Activated effector memory CD4-positive, alpha-beta T cell treated with Interleukin-2 at 50 U/mL for 16 hours (primary cell): ENCODE measurements at places on chromosomes 1 and 21.

DNA sequence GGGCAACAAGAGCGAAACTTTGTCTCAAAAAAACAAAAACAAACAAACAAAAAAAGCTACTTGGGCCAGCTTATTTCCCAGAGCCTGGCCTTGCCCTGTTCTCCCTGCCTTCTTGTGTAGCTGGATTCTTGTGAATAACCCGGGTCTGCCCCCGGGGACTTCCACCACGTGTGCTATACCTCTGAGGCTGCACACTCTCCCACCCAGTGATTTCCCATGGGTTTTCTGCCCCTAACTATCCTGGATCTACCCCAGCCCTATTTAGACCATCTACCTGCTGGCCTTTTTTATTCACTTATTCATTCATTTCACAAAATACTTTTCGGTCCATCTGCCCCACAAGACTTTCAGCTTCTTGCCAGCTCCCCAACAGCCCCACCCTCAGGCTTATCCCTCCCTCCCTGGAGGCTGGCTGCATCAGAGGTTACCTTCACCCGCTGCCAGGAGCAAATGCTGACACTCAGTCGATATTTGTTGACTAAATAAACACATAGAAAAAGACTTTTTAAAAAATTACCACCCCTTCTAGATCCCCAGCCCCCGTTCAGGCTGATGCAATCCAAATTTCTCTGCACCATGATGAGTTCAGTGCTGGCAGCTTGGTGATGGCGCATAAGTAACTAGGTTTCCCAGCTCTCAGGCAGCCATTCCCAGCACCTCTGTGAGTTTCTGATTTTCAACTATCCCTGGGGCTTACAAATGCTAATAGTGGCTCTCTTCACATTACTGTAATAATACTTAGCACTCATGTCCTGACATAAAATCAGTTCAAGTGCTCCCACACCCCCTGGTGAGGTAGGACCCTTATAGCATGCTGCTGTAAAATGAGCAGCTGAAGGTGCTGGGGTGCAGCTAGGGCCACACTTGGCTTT, 30.7 kb upstream of the TARBP1 start:
- DNase-seq, result no peak

DNA sequence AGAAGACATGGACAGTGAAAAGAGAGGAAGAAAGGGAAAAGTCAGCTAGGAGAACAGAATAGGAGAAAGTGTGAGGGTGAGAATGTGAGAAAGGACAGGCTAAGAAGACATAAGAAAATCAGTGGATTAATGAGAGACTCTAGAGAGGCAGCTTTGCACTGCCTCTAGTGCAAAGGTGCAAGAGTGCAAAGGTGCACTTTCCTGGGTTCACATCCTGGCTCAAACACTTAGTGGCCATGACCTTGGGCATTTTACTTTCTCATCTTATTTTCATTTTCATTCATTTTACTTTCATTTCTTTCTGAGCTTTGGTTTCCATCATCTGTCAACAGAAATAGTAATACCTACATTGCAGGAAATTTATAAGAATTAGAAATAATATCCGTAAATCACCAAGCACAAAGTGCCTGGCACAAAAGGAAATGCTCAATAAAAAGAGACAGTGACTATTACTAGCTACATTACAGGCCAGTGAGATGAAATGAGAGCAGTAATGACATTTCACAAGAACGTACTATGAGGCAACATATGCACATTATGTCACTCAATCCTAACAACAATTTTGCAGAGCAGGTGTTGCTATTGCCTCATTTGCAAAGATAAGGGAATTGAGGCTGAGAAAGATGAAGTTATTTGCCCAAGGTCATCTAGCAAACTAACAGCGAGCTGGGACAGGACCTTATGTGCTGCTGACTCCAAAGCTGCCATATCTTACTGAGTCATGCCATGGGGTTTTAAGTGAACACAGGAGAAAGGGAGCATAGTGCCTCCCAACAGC, 107.0 kb upstream of the TLR5 start:
- DNase-seq, result no peak

DNA sequence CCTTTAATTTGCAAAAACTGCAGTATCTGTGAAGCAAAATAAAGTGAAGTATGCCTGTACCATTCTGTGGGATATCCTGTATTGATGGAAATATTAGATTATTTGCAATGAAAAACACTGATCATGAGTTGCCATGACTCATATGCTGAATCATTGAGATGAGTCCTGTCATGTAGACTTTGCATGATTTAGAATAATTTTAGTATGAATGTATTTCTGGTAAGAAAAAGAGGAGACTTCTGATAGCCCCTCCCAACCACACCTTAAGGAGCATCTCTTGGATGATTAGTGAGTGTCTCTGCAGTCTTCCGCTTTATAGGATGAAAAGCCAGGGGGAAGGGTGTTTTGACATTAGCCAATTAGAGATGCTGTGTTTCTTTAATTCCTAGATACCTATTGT, 55.2 kb upstream of the PTGS2 start:
- no peak for DNase-seq

DNA sequence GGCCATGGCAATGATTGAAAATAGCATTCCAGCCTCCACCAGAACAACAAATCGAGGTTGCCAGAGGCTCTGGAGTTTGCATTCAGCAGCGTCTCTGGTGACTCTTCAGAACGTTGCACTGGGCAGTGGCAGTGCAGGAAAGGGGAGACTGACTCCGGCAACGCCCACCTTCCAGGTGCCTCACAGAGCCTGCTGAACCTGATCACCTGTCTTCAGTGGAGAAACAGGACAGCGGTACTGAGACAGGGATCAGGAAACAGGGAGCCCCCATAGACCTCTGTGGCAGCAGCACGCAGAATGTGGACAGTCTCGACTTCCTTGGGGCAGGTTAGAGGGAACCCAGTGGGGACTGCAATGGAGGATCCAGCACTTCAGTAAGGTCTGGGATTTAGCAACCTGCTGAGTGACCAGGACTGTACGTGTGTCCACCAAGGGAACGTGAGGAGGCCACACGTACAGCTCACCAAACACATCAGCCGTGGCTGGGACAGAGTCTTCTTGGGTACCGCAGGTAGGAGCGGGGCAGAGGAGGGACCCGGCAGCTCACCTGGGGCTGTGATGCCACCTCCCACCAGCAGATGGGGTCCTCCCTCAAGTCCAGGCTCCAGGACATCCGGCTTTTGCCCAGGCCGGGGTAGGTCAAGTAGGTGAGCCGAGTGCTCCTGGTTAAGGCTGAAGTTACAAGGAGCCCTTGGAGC, 128.6 kb downstream of the PRDM2 start:
- no peak for DNase-seq

DNA sequence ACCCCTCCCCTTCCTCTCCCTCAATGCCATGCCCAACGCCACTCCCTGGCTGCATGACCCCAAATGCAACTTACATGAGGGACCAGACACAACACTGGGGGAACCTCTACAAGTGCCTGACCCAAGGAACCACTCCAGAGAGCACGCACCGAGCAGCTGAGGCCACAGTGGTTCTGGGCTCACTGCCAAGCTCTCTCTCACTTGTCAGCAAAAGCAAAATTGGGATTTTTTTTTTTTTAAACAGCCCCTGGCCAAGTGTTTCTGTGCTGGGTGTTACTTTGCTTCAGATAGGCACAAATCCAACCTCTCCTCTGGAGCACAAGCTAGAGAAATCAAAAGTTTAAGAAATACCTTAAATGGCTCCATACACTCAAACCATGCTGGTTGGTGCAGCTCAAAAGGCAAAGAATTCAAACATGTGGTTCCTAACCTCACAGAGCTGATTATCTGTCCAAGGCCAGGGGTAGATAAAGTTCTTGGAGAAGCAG, 363.0 kb downstream of the SETD4 start:
- DNase-seq, result no peak

DNA sequence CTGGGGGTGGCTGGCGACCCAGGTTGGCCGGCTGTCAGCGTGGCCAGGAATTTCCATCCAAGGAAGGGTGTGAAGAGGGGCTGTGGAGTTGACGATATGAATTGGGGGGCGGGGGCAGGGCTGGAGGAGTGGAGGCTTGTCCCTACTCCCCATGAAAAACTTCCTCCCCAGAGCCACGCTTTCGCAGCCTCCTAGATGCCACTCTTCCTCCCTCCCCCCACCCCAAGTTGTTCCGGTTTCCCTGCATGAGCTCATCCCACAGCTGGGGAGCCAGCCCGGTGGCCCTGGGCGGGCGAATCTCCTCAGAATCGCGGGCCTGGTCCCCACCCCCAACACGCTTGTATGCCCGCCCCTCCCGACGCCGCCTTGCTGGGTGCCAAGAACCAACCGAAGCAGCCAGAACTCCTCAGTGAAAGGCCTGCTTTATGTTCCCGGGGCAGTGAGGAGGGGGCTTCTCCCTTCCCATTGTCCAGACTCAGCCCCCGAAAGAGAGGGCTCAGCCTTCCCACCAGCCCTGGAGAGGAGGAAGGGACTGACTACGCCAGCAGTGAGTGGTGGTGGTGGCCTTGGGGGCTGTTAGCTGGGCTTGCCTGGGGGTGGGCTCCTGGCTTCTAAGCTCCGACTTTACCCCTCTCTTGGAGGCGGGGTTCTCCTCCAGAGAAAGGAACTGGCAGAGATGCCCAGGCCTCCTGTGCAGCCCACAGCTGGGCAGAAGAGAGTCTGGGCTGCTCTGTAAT, 1.8 kb upstream of the CSMD2 start:
- DNase-seq, result no peak

DNA sequence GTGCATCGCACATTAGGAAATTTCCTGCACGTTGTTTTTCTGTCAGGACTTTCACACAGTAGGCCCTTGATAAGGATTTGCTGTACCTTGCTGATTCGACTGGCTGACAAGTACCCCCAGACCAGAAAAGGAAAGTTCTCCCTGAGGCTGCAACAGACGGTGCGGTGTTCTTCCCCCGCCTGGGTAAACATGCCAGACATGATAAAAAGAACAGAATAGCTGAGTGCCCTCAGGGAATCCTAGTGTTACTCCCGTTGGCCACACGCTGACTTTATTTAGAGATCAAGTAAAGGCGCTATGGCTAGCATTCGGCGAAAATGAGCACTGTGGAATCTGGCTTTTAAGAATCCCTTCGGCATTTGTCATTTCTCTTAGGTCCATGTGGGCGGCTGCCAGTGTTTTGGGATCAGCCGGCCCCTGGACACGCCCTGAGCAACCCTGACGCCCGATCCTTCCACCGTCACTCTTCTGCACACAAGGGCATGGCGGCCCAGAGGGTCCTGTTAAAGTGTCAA, 607.7 kb downstream of the KIF26B start:
- DNase-seq, result no peak

- DNase-seq, result no peak
These were observed 28.4 kb upstream of the CEP350 start for GRCh38 chr1:179925922-179926849.

- DNase-seq, result no peak
These were observed 3.2 kb upstream of the UCK2 start for GRCh38 chr1:165824269-165824643.

DNA sequence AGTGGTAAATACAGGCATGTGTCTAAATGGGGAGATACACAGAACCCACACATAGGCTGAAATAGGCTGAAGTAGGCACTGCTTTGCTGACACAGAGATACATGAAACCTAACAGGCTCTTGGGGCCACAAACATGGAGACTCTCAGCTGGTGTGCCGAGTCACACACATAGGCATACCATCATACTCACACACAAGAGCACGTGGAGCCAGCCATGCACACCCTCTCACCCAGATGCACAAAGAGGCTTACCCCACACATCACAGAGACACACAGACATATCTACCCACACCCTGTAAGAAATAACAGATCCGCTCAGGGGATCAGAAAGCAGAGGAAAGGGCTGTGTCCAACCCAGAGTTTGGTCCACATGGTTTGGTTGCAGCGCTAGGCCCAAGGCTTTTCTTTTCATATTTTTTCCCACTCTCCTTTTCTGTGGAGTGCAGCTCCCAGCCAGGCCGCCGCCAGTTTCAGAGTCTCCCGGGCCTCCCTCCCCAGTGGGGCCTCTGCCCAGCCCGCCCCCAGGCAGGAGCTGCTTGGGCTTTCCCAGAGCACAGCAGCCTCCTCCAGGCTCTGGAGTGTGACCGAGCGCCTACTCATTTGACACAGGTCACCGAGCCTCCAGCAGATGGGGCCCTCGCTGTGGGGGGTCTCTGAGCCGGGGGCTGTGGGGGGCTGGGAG, 3.9 kb upstream of the POU3F1 start:
- no peak for DNase-seq
